ENCODE measurements at places on chromosomes 1 and 21.

GRCh38 chr1:173420330-173420806 is 56.8 kb upstream of the PRDX6 start:
- no peak for DNase-seq

GRCh38 chr21:34603002-34603709 is 11.8 kb downstream of the RCAN1 start:
- DNase-seq, result peak; percentile 43

DNA sequence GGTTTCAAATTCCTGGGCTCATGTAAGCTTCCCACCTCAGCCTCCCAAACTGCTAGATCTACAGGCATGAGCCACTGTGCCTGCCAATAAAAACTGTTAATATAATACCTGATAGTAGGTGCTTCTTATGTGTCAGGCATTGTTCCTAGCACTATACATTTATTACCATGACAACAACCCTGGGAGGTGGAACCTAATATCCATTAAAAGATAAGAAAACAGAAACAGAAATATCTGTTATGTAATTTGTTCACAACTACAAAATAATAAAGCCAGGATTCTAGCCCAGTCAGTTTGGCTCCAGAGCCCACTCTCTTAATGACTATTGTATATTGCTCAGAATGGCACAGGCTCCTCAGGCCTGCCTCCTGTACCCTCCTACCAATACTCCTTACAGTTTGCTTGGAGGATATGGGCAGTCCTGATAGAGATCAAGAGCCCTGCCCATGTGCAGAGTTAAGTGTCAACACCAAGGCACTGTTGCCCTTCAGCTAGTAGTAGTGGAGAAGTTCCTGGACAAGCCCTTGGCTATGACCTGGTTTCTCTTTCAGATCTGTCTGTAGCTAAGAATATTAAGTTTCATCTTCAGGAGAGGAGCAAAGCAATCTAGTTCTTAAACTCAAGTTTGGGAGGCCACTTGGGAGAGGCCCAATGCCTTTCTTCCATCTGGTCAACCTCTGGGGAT is 22.4 kb downstream of the RPL5 start:
- DNase-seq, result no peak

- DNase-seq, result no peak
These were observed 66.2 kb upstream of the WDR26 start for GRCh38 chr1:224500796-224501195.

DNA sequence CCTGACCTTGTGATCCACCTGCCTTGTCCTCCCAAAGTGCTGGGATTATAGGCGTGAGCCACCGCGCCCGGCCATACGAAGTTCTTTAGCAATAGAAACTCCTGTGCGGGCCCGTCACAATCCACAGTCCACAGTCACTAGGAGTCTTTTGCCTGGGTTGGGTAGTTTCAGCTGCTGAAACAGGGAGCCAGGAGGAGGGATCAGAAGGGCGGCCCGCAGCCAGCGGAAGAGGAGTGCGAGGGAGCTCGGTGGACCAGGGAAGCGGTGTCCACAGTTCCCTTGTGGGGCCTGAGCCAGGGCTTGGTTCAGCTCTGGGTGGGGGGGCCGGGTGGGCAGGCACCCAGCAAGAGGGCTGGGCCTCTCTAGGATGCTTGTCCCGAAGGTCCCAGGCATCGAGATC is 17.9 kb upstream of the HSPG2 start:
- no peak for DNase-seq

Data from GM12891 (cell line).